ENCODE measurements at places on chromosomes 7 and 10.

- DNase-seq = no peak
These were observed 22.3 kb downstream of the PALD1 start for GRCh38 chr10:70500812-70501301.

DNA sequence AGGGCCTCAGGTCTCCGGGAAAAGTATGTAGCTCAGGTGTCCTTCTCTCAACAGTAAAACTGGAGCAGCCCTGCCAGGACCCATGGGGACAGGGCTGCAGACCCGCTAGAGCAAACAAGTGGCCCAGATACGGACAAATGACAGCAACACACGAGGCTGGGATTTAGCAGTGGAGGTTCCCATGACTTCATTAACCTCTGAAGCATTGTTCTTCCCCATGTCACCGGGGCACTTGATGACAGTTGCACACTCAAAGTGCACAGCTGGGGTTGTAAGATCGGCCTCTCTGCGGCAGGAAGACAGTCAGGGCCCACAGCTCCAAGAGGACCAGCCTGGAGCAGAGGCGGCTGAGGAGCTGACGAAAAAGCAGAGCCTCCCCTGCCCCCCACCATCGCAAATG, 12.5 kb upstream of the PODXL start:
- no peak for DNase-seq

DNA sequence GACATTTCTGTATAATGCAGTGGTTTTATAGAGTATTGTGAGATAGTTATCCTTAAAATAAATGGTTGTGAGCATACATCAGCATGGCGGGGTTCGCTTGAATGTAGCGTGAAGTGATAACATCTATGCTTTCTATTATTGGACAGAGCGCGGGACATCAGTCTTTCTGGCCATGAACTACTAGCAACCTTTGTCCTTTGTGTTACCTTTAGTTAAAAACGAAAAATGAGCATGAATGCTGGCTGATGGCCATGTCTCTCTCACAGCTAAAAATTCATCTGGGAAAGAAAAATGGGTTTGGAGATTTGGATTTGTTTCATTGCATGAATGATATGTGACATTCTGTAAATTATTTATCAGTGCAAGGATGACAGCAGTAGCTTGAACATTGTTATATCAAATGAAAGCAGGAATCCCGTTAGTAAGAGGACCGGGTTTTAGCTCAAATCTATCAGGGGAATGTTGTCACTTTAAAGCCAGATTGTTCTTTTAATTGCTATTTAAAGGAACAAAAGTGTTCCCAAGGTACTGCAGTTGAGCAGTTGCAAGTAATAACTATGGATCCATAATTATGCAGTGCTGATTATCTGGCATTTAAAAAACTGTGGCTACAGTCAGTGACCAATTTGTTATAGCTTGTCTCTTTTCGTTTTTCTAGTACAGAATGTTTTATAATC, 131.0 kb downstream of the KAT6B start:
- DNase-seq = no peak

DNA sequence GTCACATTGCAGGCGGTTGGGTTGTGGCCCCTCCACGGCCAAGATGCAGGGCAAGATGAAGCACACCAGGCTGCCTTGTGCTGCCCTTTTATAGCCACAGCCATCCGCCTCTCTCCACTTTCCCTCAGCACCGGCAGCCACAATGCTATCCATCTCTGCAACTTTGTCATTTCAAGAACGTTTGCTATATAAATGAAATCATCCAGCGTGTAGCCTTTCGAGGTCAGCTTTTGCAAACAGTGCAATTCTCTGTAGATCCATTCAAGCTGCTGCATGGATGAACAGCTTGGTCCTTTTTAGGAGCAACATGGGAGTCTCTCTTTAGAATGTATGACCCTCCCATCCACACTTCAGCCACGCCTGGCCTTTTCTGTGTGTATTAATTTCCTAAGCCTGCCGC, 6.4 kb upstream of the IL15RA start:
- DNase-seq = no peak

DNA sequence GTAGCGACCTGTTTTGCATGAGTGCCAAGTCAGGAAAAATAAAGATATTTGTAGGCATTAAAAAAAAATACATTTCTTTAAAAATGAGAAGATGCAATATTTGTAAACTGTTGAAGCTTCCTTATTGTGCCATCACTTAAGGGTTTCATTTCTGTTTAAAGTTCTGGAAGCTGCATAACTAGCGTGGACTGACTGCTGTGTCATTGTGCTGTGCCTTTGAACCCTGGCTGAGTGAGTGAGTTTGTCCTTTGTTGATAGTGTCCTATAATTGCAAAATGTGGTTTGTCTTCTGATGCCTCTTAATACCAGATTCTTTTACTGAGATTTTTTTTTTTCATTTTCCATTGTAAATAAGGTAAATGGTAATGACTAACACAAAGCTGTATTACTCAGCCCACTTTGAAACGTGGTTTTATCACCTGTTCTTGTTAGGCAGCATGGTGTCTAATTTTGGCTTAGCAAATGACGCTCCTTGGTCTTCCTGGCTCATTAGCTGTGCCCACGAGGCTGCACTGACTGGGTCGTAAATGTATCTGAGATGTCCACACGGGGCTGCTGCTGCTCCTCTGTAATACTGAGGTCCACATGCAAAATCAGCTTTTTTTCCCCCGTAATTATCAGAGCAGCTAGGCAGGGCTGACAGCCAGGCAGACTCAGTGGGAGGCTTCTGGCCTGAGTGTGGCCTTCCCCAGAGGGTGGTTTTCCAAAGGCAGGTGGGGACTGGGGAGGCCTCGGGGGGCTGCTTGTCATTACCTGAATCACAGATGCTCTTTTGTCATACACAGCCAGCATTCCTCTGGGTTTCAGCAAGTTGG, 14.8 kb downstream of the ZSCAN25 start:
- DNase-seq = no peak

- DNase-seq = no peak
These were observed 34.6 kb downstream of the AMZ1 start for GRCh38 chr7:2722591-2722990.
